ENCODE measurements at places on chromosomes 2 and 18.

- no peak for DNase-seq
These were observed 58.1 kb upstream of the OTX1 start for GRCh38 chr2:62992561-62992960.

- DNase-seq = no peak
These were observed 7.1 kb downstream of the CKAP2L start for GRCh38 chr2:112757265-112757664.

DNA sequence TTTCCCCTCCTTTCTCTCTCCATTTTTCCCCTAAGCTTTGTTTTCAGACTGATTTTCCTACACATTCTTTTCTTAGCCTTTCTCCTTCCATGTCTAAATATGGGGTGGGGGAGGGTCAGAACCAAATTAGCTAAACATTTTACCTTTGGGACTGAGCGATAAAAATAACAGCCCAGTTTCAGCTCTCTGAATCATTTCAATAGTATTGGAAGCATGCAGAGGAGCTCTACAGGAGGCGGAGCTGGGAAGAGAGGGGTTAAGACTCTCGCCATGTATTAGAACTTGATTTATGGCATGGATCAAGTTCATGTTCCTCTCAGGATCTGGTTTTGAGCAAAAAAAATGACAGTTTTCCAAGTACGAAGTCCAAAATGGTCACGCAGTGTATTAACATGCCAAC is 109.1 kb downstream of the CPO start:
- no peak for DNase-seq

GRCh38 chr2:178208817-178209216 is 14.5 kb downstream of the OSBPL6 start:
- no peak for DNase-seq

- no peak for DNase-seq
These were observed 31.1 kb downstream of the KIF5C start for GRCh38 chr2:148906124-148906523.

DNA sequence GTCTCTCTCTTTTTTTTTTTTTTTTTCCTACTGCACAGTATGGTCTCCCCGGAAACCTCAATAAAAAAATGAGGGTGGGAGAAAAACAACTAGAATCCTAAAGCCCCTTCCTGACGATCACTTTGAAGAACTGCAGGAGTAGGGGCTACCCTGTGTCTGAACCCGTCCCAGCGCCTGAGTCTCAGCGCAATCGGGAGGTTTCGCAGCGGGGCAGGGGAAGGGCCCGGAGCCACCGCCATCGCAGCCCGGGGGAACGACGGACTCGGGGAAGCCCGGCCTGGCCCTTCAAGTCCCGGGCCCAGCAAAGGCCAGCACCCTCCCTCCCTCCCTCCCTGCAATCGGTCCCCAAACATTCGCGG is 411 bp downstream of the NARS1 start:
- DNase-seq = no peak

DNA sequence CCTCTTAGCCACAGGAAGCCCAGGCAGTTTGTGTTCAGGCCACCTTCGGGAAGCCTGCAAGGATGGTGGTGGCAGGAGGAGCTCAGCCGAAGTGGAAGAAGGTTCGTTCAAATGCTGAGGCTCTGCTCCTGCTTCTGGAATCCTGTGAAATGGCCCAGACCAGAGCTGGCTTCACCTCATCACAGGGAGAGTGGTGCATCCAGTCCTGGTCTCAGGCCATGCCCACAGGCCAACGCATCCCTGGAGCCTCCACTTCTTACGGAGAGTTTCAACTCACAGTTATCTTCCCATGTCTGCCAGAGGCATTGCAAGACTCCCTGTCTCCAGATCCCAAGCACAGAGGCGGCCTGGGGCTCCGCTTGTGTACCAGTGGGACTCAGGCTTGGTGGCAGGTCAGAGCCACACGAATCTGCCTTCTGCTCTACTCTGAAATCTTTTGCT is 82.3 kb downstream of the NDUFA10 start:
- no peak for DNase-seq

- DNase-seq = no peak
These were observed 237.6 kb upstream of the TRIB2 start for GRCh38 chr2:12479065-12479601.

DNA sequence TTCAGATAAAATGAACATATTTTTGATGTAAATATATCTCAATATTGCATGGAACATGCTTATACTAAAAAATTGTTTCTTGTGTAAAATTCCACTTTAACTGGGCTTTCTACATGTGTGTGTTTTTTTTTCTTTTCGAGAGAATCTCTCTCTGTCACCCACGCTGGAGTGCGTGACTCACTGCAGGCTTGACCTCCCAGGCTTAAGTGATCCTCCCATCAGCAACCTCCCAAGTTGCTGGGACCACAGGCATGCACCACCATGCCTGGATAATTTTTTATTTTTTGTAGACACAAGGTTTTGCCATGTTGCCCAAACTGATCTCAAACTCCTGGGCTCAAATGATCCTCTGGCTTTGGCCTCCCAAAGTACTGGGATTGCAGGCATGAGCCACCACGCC is 254.6 kb downstream of the LOXHD1 start:
- no peak for DNase-seq

- no peak for DNase-seq
These were observed 234.3 kb upstream of the CYRIA start for GRCh38 chr2:16899958-16900357.

- no peak for DNase-seq
These were observed 297.8 kb downstream of the SP3 start for GRCh38 chr2:173667415-173667814.

- no peak for DNase-seq
These were observed 422.6 kb upstream of the ID2 start for GRCh38 chr2:8259106-8259840.

GRCh38 chr2:182077023-182077422 is 91.4 kb downstream of the PPP1R1C start:
- no peak for DNase-seq

DNA sequence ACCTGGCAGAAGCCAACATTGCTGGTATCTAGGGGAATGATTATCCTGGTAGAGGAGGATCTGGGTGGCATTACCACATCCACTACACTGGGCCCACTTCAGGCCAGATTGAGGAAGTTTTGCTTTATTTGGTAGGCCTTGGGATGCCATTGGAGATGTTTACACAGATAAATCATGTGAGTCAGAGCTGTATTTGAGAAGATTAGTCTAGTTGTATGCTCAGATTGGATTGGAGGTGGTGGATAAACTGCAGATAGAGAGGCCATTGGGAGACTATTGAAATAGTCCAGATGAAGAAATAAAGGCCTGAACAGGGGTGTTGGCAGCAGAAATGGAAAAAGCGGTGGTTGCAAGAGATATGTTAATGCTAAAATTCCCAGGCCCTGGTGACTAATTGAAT is 81.5 kb downstream of the EFEMP1 start:
- no peak for DNase-seq

DNA sequence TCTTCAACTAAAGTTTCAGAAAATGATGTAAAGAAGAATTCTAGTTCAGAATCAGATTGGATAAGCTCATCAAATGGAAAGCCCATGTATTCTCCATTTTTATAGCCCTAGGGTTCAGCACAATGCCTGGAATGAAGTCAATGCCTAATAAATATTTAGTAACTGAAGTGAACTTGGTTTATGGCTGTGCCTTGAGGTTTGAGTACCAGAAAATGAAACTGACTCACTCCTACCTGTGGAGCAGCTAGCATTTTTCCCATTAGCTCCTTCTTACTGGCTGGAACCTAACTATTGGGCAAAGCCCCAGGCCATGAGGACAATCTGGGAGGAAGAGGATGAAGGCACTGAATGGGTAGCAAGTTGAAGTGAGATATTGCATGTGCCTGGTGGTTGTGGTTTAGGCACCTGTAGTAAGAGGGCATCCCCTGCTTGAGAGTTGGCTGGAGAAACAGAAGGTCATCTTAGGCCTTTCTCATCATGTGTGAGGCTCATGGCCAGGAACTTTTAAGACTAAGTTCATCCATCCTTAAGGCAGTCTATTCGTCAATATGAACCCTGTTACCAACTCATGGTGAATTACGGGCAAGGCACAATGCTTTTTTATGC is 85.0 kb upstream of the LYPD1 start:
- DNase-seq = no peak

DNA sequence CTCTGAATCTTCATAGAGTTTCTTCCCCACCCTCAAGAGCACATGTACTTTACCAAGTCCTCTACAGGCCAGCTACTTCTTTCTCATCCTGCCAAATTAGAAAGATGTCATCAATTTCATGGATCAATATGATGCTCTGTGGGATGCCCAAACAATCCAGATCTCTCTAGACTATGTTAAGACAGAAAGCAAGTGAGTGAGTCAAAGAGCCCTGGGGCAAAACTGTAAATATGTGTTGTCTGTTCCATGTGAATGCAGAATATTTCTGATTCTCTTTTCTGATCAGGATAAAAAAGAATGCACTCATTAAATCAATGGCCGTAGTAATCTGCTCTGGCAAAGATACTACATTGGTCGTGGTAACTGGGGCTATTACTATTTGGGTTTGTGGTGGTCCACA is 53.1 kb upstream of the ROCK2 start:
- no peak for DNase-seq

DNA sequence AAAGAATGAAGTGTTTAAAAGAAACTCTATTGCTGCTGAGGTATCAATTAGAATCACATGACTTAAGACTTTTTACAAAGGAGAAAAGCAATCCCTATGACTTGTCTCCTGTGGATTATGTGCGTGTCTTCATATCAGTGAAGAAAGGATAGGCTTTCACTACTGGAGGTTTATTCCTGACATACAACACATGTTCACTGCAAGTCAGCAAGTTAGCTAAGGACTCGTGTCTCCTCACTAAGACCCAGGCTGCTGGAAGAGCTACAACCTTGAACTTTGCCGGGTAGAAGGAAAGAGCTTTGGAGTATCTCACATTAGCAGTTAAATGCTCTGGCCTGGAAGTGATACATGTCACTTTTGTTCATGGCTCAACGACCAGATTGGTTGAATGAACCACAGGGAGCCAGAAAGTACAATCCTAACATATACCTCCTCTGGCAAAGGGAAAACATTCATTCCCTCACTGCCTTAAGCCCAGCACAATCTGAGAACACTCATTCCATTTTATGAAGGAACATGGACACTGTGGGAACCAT is 215.3 kb downstream of the RNF152 start:
- no peak for DNase-seq

- DNase-seq = no peak
These were observed 64.1 kb upstream of the CNGA3 start for GRCh38 chr2:98282109-98282508.

DNA sequence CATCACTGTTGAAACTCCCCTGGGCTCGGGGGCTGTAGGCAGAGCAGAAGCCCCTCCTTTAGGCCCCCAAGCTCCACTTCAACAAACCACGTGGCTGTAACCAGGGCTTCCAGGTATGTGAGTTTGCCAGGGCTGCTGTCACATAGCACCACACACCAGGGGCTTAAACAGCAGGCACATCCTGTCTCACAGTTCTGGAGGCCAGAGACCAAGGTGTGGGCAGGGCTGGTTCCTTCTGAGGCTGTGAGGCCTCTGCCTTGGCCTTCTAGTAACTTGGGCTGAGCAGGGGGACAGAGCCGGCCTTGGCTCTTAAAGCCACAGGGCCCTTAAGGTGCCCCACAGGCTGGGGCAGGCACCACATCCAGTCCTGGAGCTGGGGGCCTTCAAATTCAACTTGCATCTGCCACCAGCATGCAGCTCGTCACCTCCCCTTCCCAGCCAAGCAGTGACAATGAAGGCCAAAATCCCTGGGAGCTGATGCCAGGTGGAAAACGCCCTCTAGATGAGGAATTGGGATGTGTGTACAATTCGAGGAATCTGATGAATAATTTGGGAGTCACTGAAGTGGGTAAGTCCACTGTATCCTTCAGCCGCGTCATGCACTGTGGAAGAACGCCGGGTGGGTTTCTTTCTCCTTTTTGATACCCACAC is 104.2 kb upstream of the ODC1 start:
- no peak for DNase-seq

DNA sequence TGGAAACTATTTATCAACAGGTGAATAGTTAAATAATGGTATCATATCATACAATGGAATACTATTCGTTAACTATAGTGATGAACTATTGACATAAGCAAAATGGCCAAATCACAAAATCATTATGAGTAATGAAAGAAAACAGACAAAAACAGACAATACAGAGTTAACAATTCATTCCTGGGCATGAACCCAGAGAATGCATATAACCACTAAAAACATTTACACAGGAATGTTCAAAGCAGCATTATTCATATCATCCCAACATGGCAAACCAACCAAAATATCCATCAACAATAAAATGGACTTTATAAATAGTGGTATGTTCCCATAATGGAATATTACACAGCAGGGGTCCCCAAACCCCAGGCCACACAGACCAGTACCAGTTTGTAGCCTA is 131.2 kb upstream of the CYP1B1 start:
- DNase-seq = no peak

DNA sequence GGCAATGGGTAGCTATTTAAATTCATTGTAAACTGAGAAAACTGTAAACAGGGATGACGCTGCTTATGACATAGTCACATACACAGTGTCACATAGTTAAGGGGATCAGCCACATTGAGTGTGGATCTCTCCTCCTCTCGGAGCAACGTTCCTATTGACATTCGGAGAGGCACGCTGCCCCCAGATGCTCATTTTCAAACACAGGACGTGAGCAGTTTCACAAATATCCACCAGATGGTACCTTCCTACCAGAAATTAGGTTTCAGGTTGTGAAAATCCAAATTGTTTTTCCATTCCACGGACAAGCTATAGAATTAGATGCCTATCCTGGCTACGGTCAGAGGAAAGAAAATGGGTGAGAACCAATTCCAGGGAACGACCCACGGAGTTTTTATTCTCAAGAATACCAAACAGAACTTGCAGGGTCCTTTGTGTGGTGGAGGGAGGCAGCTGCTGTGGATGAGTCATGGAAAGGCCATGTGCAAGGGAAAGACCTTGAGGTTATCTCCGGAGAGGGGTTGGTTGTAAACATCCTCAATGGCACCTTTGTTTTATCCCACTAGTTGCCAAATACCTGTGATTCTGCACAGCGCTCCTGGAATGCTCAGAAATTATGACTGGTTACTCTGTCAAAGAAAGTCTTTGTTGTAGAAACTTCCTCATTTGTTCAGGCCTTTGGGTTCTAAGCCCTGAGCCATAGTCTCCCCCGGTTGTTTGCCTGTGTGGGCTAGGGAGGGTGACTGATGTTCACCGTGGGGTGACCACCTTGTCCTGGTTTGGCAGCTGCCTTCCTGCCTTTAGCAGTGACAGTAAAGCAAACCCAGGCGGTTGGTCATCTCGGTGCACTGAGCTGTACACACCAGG is 88.0 kb downstream of the ACTR3 start:
- DNase-seq = no peak

DNA sequence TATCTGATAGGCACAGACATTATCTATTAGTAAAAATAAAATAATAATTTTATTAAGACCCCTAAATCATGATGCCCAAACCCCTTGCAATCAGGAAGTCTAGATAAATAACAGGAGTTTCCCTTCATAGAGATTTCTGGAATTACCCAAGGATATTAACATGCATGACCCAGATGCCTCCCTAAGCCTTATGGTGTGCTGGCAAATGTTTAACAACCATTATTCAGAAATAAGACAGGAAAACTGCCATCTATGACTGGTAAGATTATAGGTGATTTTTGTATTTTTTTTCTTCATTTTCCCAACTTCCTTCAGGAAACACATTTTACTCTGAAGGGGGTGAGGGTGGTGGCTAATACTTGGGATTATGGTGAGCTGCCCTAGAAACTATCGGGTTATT is 2.7 kb upstream of the PPP1CB start:
- DNase-seq = no peak
